ENCODE measurements at places on chromosomes 1 and 21.

GRCh38 chr21:33019885-33020557, 5.7 kb upstream of the OLIG2 start:
- DNase-seq, result no peak

DNA sequence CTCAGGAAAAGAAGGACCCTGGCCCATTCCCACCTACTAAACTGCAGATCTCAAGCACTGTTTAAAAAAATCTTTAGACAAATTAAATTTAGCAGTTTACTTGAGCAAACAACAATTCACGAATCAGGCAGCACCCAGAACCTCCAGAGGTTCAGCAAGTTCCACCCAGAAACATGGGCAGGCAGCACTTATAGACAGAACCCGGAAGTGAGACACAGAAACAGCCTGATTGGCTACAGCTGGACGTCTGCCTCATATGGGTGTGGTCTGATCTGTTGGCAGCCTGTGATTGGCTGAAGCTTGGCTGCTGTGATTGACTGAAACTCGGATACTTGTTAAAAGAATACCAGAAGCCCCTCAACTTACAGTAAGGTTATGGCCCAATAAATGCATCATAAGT, 34.7 kb upstream of the COL6A2 start:
- no peak for DNase-seq

DNA sequence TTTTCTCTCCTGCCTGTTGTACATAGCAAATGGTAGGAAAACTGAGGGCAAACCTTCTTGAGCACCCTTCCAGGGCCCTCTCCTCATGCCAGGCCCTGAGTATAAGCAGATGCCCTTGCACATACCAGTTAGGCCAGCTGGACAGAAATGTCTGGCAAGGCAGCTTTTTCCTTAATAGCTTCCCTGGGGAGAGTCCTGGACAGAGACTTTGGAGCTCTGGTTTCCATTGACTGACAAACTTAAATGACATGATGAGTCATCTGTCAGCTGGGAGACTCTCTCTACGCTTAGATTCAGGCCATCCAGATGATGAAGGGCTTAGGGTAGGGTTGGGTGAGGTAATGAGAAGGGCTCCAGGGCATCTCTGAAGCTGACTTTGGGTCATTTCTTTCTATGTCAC, 317.5 kb downstream of the ASTN1 start:
- no peak for DNase-seq

- DNase-seq, result no peak
Measured at GRCh38 chr1:94858276-94858675, 38.1 kb downstream of the SLC44A3 start.

DNA sequence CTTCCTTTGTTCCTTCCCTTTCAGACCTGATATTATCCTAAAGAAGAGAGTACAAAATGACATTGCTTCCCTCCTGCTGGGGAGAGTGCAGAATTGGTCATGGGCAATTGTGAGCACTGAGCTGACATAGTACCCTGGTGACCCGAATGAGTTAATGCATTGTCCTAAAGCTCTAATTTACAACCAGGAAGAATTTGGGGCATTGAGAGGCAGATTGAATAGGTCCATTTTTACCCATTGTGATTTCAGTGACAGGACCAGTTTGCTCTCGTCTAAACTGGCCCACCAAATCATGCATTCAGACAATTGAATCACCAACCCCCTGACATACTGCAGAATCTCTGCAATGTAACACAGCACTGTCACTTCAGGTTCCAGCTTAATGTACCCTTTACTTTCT, 497.4 kb downstream of the DPYD start:
- DNase-seq, result no peak

DNA sequence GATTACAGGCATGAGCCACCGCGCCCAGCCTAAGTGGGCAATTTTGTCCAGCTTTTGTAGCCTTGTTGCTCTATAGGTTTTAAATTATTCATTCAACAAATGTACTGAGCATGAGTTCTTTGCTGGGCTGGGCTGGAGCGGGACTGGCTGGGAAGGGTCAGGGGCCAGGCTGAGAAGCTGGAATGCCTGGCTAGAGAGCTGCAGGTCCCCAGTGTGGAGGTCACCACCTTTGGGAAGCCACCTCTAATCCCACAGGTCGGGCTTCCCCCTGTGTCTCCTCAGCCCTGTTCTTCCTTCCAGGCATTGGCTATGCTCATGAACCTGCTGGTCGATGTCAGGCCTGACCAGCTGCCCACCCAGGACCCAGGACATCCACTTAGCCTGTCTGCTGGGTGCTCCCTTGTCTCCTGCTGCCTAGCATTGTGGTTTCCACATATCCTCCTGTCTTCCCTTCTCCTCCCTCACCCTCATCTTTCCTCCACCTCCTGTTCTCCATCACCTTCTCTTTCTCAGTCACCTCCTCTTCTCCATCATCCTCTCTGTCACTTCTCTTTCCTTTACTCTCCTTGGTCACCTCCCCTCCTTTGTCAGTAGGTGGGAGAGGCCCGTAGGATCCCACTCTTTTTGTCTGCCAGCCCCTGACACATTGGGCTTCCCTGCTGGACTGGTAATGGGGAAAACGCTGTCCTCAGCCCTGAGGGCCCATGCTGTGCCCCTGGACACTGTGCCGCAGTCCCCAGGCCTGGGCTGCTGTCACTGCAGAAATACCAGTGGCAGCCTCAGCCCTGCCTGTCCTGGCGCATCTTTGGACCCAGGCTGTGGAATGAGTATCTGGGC, 23.8 kb downstream of the SERINC2 start:
- no peak for DNase-seq

- DNase-seq, result peak; percentile 48
Measured at GRCh38 chr1:1889847-1890505, 911 bp downstream of the GNB1 start.

DNA sequence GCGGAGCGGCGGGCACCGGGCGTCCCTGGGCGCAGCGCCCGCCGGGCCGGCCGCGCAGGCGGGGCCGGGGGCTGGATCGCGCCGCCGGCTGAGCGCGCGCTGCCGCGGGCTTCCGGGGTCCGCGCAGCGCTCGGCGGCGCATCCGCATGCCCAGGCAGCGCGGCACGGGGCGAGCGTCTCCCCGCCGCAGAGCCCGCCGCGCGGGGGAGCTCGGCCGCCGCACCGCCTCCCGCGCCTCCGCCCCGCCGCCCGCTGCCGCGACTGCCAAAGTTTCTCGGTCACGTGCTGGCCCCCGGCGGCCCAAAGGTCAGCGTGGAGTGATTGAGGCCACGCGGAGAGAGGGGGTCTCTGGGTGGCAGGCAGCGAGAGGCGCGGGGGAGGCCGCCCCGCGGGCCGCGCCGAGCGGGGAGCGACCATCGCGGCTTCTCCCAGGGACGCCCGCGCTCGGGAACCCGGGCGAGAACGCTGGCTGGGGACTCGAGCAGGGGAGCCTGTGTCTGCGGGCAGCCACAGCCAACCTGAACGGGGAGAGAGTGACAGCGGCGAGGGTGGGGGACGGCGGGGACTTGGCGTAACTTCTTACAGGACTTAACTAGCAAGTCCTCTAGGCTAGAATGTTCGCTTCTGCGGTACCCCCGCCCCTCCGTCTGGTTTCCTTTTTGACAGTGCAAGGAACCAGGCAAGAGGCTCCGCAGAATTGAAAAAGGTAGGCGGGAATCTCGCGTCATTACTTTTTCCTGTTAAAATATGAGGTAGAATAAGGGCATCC, at the start of gene ILDR2:
Gene ILDR2, minus strand, starts transcription at position 180 of the 769 bp plus-strand sequence. CDS start 272 bp downstream, outside the sequence.
- no peak for DNase-seq

- DNase-seq, result no peak
Measured at GRCh38 chr1:202638019-202638700, 72.1 kb downstream of the SYT2 start.

DNA sequence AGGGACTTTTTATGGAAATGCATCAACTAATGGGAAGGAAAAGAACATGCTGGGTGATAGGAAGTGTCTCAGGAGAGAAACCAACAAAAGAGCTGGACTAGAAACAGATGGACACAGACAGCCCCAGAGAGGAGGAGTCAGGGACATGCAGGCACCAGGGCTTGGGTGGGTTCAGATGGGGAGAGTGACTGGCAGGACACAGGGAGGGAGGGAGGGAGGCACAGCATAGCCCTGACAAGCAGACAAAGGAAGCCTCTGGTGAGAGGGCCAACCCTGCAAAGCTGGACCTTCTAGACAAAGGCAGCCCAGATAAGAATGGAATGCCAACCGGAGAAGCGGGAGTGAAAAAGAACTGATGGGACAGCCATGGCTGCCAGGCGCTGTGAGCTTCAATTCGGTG, 568.8 kb downstream of the AJAP1 start:
- no peak for DNase-seq

- peak; percentile 15 for DNase-seq
Measured at GRCh38 chr21:34020005-34020847, 53.2 kb upstream of the MRPS6 start.

DNA sequence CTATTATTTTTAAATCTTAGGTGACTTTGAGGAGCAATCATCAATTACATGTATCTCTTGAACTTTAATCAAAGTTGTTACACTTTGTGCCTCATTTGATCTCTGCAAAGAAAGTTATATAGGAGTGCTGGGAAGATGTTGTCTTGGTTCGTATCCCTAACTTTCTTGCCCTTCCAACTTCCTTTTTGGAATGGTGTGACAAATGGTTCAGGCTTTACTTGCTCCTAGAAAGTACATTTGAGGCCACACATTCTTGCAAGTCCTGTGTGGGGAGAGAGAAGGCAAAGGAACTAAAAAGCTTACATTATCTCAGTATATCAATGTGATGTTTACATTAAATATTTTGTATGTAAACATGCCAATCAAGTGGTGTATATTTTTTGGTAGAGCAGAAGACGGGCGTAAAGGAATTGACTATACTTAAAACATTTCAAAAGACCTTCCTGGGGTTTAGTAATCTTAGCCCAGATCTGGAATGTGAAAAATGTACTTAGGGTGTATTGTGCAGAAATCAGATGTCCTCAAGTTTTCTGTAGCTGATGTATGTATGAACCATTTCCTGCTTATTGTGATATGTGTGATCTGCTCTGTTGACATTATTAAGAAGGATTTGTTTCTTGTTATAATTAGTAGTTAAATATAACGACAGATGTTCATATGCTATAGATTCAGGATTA, 59.2 kb downstream of the USP25 start:
- DNase-seq, result no peak

DNA sequence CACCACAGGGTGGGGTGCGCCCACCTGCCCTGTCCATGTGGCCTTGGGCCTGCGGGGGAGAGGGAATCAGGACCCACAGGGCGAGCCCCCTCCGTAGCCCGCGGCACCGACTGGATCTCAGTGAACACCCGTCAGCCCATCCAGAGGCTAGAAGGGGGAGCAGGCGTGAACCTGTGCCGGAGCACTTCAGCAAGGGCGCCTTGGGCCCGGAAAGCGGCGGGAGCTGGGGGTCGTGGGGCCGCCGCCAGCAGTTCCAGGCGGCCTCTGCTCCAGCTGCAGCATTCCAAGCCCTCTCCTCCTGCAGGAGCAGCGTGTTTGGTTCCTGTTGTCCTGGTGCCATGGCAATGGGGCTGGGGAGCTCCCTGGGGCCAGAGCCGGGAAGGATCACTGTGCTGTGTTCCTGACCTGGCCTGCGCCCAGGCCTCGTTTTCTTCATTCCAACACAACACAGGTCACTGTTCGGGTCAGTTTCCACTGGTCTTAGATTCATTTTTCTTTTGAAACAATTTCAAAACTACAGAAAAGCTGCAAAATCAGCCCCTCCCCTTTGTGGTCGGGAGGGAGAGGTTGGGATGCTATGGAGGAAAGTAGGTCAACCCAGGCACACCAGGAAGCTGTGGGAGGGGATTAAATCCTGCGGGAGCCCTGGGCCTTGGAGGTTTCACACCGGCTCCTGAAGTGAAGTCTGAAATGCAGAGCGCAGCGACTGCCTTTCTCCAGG, 18.8 kb downstream of the SLX9 start:
- no peak for DNase-seq

GRCh38 chr1:95829556-95829955, 595.5 kb downstream of the RWDD3 start:
- no peak for DNase-seq

DNA sequence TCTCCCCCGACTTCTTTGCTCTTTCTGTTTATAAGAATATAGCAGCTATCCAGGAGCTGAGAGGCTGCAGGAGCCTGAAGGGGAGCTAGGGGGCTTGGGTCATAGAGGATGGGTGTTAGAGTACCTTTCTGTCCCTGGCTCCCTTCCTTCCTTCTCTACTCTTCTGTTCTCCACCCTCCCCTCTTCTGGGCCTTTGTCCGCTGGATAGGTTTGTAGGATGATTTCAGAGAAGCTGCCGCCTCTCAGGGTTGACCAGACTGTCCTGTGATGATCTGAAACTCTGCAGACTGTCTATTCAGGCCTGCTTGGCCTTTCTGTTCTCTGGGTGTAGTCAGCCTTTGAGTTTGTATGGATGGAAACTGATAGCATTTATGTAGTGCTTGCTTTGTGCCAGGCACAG, 26.3 kb downstream of the PPFIA4 start:
- DNase-seq, result no peak

- DNase-seq, result no peak
Measured at GRCh38 chr1:63866084-63866483, 92.3 kb downstream of the ROR1 start.

All from NCI-H510A (cell line).